ENCODE measurements at places on chromosomes 6 and 20. TPM values are rescaled to one million over a fixed set of nuclear protein-coding genes. Genes with fewer than 3 reads are reported as not detected.
A peak's percentile ranks its signal among the peaks of the same experiment; 100 is the strongest.

Gene MCHR2
- total RNA-seq: 0.91 TPM

Gene STX11
- total RNA-seq: 1.2 TPM

Gene KCNK17
- 1.5 TPM for total RNA-seq

Gene ASF1A
- total RNA-seq: 31.0 TPM

Gene CHRNA4
- total RNA-seq: 7.0 TPM

Gene OPN5
- total RNA-seq: not detected

Gene HLA-G
- not detected for total RNA-seq

Gene PAX1
- not detected for total RNA-seq

Gene TUBB2B
- total RNA-seq: 1,395 TPM

Gene TENT5A
- total RNA-seq: 8.1 TPM

Gene GGTLC1
- not detected for total RNA-seq

Gene VIP
- total RNA-seq: 0.18 TPM

Gene LGSN
- not detected for total RNA-seq

Gene ADTRP
- total RNA-seq: not detected

Gene FANCE
- total RNA-seq: 6.9 TPM

DNA sequence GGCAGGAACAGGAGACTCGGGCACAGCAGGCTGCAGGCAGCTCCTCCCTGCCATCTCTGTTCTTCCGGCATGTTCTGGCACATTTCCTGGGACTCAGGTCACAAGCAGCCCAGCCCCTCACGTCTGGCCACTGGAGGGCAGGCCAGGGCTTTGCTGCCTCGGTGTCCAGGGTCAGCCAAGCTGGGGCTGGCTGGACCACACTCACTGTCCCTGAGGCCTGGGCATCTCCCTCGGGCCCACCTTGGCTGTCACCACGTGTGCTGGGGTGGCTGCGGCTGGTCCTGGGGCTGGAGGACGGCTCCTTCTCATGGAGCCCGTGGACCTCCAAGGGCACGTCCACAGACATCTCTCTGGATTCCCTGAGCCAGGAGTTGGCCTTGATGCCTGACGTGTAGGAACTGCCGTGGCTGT is 18.5 kb downstream of the FRMD1 start:
- DNase-seq: peak; percentile 20

DNA sequence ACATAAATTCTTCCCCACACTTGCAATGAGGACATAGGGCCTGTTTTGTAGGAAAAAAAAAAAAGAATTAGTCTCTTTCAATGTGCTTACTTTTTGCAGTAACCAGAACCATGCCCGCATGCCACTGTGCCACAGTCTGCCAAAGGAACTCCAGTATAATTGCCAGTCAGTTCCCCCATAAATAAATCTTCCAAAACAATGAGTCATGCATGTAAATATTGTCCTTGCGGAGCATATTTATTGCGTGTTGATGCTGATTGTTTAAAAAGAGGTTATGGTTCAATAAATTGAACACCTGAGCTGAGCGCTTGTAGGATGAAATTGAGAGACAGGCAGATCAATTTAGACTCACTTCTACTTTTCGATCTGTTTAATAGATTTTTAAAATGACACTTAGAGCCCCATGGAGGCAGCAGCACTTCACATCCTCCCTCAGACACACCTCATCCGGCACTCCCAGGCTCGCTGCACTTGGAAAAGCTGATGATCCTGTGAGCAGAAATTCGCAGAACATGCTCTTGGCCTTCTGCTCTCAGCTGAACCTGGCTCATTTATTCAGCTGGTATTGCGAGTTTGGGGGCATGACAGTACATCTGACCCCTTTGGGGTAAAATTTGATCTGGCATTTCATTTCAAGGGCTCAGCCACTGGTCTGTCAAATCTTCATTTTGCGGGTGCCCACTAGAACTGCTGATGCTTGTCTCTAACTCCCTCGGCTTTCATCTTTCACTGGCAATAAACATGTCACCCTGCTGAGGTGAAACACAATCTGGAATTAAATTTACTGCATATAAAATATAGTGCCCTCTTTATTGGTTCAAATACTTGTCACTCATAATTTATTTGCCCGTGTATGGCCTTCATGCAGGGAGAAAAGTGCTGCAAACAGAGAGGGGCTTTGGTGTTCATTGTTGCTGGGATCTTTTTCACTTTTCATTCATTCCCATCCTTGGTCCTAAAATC is 371.1 kb upstream of the POU3F2 start:
- no peak for DNase-seq

- DNase-seq: no peak
Measured at GRCh38 chr20:49913399-49914047, 1.8 kb downstream of the SPATA2 start.

DNA sequence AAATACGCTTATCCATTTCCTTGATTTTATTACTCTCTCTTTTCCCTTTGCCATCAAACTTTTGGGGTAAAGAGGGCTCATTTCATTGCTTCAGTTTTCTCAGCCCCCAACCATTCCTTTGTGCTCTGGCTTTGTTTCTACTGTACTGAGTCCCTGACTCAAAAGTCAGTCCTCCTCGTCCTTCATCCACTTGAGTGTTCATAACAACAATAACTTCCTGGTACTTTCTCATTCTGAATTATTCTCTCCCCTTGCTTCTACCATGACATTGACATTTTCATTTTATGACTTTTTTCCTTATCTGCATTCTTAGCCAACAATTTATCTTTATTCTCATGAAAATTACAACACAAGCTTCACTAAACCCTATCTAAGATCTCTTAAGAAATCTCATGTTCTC is 911 bp downstream of the ENPP3 start:
- no peak for DNase-seq

DNA sequence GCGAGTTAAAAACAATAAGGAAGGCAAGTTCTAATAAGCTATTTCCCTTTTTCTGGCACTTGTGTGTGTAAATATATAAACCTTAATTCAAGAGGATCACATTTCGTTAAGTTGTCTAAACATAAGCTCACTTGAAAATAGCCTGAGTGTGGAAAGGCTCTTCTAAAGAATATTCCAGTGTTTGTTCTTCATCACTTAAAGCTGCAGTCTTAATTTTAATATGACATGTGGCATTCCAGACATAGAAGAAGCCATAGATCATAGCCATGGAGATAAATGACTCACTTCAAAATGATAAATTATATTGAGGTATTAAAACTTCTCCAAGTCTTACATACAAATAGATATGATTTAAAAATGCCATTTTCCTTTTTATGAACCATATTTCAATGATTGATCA is 42.1 kb downstream of the IYD start:
- DNase-seq: no peak

GRCh38 chr6:126176282-126176681 is 163.6 kb upstream of the CENPW start:
- DNase-seq: no peak

DNA sequence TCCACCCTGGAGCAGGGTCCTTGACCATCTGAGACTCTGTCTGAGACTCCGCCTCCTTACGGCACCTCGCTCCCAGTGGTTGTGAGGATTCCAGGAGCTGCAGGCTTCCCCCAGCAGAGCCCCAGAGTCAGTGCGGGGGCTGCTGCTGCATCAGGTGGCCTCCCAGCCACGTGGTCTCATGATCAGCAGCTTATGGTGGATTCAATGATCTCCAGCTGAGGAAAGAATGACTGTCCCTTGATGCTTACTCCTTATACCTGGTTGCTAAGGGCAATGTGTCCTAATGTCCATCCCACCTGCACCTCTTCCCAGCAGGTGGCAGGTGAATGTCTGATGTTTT is 40.0 kb downstream of the SLC22A1 start:
- DNase-seq: no peak

GRCh38 chr6:164628302-164628931 is 681.0 kb downstream of the C6orf118 start:
- no peak for DNase-seq

DNA sequence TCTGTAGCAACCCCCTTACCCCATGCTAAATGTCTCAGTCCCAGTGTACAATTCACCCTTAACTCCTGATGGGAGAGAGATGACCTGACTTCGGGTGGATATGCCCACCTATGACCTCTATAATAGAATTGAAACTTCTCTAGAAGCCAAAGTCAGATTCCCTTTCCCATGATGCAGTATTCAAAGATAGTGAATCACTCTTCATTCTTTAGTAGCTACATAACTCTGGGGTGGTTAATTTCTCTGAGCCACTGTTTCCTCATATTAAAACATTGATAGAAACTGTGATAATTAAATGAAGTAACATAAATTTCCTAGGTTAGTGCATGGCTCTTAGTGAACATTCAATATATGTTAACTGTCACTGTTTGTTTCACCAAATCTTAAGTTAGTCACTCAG is 500.4 kb downstream of the COL12A1 start:
- no peak for DNase-seq

DNA sequence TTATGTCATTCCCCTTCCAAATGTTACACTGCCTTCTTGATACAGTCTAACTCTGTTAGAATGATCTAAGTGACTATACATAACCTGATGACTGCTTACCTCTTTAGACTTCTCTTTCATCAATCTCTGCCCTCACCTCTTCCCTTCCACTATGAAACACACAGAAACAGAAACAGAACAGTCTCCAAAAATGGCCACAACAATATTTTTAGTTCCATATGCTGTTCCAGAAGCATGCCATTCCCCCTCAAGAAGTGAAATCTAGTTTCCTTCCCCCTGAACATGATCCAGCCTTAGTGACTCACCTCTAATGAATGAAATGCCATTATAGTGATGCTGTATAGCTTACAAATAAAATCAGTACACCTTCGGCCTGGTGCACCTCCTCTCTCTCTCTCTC is 229.3 kb upstream of the TENT5A start:
- no peak for DNase-seq

GRCh38 chr6:79872986-79873385 is 74.4 kb downstream of the ELOVL4 start:
- no peak for DNase-seq

- DNase-seq: no peak
Measured at GRCh38 chr6:6714118-6714897, 125.8 kb downstream of the LY86 start.

DNA sequence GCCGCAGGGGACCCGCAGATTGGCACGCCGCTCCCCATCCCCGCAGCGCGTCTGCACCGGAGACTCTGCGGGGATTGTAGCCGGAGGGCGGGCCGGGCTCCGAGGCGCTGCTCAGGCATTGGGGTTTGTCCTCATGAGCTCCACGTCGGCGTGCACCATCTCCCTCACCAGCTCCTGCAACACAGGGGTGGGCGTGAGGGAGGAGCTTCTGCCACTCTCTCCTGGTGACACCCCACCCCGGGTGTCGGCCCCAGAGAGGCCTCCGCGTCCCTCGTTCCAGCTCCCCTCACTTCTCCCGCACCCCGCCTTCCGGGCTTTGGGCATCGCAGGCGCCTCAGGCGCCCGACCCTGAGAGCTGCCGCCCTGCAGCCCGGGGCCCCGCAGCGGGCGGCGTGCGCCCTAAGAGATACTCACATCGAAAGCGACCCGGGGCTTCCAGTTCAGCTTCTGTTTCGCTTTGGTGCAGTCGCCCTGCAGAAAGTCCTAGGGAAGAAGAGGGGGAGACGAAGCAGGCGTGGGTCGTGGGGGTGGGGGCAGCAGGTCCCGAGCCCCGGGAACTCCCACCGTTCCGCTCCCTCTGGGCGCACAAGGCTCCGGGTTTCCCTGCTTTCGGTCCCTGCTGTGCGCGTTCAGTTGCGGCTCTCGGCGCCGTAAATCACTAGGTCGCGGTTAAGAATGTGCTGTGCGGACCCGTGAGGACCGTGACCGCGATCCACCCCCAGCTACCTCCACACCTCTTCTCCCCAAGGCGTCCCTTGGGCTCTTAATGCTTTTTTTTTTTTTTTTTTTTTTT is 14.5 kb downstream of the FOXC1 start:
- no peak for DNase-seq

GRCh38 chr20:43691928-43692524 is 25.1 kb downstream of the MYBL2 start:
- no peak for DNase-seq

GRCh38 chr6:95917034-95917433 is 98.7 kb upstream of the FUT9 start:
- DNase-seq: no peak

DNA sequence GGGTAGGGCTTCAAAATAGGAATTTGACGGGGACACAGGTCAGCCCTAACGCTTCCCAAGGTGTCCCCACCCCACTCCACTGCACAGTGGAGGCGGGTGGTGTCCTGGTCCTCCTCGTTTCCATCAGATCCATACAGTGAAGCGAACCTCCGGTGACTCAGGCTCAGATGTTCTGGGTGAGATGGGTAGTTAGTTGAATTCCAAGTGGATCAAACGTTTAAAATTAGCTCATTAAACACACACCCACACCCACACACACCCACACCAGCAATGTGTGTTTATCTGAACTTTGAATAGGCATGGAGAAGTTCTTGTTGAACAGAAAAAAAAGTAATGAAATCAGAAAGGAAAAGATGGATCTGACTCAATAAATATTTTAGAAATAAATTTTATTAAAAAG is 58.9 kb downstream of the CDH4 start:
- DNase-seq: no peak

- no peak for DNase-seq
Measured at GRCh38 chr6:1499777-1500176, 109.9 kb upstream of the FOXC1 start.

- DNase-seq: no peak
Measured at GRCh38 chr6:108801366-108801765, 46.9 kb upstream of the ARMC2 start.

DNA sequence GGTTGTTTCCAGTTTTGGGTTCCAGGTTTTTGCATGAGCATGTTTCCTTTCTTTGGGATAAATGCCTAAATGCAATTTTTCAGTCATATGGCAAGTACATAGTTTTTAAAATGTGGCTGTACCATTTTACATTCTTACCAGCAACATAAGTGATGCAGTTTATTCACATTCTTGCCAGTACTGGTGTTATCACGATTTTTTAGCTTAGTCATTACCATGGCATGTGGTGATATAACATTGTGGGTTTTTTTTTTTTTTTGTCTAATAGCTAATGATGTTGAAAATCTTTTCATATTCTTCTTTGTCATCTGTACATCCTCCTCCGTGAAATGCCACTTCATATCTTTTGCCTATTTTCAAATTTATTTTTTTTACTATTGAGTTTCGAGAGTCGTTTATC is 2.9 kb upstream of the TDRD6 start:
- no peak for DNase-seq

- DNase-seq: no peak
Measured at GRCh38 chr6:27669624-27670301, 196.9 kb upstream of the ZNF184 start.

DNA sequence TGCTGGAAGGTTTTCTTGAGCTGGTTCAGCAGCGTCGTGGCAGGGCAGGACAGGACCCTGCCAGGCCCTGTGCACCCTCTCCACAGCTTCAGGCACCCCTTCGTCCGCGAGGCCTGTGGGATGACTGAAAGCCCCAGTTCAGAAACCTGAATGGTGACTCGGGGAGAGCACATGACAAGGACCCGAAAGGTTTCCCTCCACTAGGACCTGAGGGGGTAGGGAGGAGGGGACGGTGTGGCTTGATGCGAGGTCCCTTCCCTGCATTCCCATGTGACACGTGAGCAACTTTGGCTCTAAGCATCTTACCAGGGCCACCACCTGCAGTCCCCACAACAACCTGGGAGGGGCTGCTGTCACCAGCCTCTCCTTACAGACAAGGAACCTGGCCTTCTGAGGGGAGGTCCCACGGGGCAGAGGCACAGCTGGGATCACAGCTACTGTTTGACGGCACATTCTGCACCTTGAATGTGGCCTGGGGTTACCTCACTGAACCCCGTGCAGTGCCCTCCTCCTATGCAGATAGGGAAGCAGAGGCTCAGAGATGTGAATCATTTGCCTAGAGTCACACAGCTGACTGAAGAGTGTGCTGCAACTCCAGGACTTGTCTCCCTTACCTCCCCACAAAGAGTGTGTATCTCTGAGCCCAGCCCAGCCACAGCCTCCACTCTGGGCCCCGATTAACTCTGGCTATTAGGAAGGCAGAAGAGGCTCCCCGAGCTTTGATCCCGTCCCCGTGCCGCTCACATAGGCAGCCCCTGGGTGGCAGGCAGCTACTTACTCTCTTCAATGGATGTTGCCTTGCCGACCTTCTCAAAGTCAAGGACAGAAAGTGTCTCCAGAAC is 84.6 kb downstream of the PTPN1 start:
- no peak for DNase-seq
